ENCODE measurements at places on chromosomes 4 and X.

GRCh38 chr4:180060159-180060889 lies 2182.9 kb upstream of the TENM3 start:
- DNase-seq = no peak

GRCh38 chr4:171430495-171430894 lies 382.7 kb upstream of the GALNTL6 start:
- DNase-seq = no peak

- no peak for DNase-seq
Observed at GRCh38 chrX:19347916-19348315, 4.2 kb downstream of the PDHA1 start.

GRCh38 chr4:172601195-172601594 lies 567.4 kb upstream of the GALNT7 start:
- no peak for DNase-seq

DNA sequence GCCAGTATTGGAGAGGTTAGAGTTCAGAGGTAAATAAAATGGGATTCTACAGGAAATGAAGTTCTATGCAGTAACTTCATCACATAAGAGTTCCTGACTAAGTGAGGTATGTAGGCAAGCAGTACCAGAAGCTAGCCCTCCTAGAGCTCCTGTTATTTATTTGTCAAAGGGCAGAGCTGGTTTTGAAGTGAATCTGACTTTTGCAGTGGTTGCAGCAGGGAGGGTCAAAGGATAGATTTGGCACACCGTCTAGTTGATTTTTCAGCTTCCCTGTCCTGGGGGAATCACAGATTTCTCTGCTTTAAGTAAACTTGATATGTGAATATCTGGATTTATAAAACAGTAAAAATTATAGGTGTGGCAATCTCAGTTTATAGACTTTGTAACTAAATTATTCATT lies 130.7 kb downstream of the IL1RAPL2 start:
- no peak for DNase-seq

DNA sequence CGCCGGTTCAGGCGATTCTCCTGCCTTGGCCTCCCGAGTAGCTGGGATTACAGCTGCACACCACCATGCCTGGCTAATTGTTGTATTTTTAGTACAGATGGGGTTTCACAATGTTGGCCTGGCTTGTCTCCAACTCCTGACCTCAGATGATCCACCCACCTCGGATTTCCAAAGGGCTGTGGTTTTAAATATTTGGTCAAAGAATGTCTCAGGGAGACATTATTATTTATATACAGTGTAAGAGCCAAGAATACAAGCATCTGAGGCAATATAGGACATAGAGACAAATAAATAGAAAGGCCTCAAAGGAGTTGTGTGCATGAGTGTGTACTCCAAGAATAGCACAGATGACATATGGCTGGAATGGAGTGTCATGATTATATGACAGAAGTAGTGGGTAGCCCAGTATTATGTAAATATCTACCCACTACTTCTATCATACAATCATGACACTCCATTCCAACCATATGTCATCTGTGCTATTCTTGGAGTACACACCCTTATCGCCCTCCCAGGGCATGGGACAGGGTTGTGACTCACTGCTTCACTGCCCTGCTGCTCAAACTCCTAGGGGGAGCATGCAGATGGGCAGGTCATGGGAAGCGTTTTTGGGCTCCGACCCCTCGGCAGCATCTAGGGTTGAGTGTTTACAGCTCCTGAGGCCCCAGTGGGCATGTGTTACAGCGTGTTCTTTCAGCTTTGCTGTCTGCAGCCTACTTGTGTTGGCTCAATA lies 1649.8 kb upstream of the PCDH10 start:
- DNase-seq = peak; percentile 29

- DNase-seq = no peak
Observed at GRCh38 chr4:113884655-113885054, 94.8 kb downstream of the ARSJ start.

- no peak for DNase-seq
Observed at GRCh38 chr4:37757761-37758160, 68.7 kb upstream of the PGM2 start.

- DNase-seq = no peak
Observed at GRCh38 chrX:526295-527224, 104.0 kb upstream of the SHOX start.

DNA sequence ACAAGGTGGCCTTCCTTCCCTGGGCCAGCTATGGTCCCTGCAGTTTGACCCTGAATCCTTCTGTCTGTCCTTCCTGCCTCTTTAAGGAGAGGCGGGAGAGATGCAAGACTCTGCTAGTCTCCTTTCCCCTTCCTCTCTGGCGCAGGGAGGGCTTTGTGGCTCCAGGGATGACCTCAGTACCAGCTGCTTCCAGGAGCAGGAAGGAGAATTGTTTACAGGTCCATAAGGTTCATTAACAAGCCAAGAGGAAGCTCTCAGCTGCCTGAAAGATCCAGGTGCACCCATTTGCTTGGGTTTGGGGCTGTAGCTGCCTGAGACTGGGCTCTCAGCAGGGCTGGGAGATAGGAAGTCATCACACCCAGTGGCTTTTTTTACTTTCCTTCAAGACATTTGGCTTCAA lies 4.0 kb upstream of the FATE1 start:
- DNase-seq = no peak

DNA sequence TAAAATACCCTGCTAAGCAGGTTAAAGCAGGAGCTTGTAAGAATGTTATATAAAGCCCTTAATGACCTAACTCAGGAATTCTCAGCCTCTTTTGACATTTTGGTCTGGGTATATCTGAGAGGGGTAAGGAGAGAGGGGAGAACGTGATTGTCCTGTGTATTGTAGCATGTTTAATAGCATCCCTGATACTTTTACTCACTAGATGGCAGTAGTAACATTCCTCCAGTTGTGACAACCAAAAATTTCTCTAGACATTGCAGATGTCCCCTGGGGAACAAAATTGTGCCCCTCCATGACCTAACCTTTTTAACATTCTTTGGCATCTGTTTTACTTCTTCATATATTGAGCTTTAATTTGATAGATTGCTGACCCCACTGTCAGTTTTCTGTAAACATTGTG lies 17.9 kb downstream of the SMARCA5 start:
- no peak for DNase-seq

- no peak for DNase-seq
Observed at GRCh38 chrX:141164406-141164805, 12.5 kb downstream of the LDOC1 start.

DNA sequence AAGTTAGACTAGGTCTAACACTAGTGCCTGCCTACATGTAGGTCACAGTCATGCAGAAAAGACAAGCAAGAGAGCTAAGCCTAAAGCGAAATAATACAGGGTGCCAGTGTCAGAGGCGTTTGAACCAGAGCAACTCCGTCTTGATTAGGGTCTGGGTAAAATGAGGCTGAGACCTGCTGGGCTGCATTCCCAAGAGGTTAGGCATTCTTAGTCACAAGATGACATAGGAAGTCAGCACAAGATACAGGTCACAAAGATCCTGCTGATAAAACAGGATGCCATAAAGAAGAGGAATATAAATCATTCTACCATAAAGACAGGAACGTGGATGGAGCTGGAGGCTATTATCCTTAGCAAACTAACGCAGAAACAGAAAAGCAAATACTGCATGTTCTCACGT lies 120.9 kb downstream of the BEND2 start:
- no peak for DNase-seq

GRCh38 chrX:70434352-70434866 lies 10.2 kb upstream of the DLG3 start:
- peak; percentile 60 for DNase-seq

- DNase-seq = no peak
Observed at GRCh38 chr4:146514651-146515357, 6.9 kb downstream of the SLC10A7 start.

DNA sequence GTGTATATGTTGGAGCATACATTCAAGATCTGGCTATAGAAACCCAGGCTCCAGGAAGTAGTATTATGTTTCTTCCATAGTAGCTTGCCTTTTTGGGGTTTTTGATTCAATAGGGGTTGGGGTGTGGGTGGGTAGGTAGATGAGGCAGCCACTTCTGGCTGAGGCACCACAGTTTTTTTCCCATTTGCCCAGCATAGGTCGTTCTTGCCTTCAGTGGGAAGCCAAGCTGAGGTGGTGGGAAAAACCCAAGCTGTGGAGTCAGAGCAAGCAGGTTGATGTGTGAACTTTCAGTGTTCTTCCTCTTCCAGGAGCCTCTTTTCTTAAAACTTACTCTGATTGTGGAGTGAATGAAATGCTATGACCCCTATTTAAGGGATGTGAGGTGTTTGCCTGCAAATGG lies 67.0 kb upstream of the RPS6KA3 start:
- no peak for DNase-seq

GRCh38 chr4:152972821-152973628 lies 36.9 kb downstream of the FHDC1 start:
- DNase-seq = peak; percentile 92

GRCh38 chr4:179880756-179881155 lies 2362.4 kb upstream of the TENM3 start:
- no peak for DNase-seq

- no peak for DNase-seq
Observed at GRCh38 chr4:44623676-44624075, 27.7 kb downstream of the YIPF7 start.

DNA sequence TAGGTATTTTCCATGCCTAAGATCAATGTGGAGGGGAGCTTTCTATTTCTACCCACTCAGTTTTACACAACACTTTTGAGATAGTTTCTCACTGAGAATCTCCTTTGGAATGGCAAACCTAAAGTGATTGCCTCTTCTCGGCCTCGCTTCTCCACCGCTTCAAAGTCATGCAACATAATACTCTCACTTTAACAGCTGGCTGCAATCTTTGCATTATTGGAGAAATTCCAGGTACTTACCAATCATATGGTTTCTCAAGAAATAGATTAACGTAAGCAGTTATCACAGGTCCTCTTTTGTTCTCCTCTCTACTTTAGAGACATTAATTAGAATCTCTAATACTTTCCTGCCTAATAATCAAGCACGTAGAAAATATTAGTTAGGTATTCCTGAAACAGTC lies 3.7 kb upstream of the IL13RA2 start:
- DNase-seq = no peak

GRCh38 chr4:174522183-174523024 lies at the start of gene HPGD:
TSS of gene HPGD (minus strand) at chr4:174522488. CDS start at chr4:174522451, 37 bp downstream.
- no peak for DNase-seq

DNA sequence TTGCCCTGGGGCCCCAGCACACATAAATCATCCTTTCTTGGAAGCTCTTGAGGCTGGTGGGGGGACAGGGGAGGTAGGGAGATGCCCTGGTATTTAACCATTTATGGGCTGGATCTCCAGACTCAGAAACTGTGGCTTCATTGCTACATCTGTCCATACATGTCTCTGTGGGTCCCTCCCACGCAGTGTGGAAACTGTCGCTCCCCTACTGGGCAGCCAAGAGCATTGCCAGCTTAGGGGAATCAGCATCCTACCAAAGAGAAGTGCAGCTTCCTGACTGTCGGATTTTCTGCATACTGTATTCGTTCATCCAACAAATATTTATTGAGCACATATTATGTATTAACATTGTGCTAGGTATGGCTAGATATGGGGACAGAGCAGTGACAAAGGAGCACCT lies 3.7 kb downstream of the GRIPAP1 start:
- no peak for DNase-seq

- no peak for DNase-seq
Observed at GRCh38 chr4:2396781-2397368, 21.6 kb downstream of the ZFYVE28 start.

DNA sequence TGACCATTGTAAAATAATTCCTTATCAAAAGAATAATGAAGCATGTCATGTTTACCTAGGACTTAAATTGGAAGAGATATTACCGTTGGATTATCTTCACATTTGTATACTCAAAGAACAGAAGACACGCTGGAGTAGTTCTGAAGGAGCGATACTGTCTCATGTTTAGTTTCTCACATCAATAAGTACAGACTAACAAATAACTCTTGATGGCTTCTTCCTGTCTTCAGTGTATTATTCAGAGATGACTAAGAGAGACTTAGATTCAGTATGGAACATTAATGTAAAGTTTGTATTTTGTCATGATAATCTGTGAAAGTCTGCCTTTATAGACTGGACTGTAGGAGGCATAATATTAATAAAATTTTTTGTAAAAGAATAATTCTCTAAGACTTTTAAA lies 72.7 kb downstream of the SPRY1 start:
- no peak for DNase-seq

GRCh38 chr4:143390764-143391163 lies 54.1 kb downstream of the GAB1 start:
- DNase-seq = no peak

DNA sequence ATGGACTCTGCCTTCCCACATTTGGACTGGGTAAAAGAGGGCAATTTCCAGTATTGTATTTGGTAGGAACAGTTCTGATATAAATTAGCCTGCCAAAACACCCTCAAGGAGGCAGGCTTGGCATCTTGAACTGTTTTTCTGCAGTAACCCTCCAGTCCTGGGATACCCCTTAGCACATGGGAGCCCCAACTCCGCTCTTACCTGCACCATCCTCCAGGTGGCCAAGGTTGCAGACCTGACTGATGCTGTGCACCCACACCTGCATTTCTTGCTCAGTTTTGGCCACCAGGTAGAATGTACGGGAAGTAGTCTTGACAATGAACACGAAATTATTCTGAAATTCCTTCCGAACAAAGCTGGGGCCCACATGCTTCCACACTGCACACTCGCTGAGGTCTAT lies 35.1 kb downstream of the GAB3 start:
- no peak for DNase-seq

DNA sequence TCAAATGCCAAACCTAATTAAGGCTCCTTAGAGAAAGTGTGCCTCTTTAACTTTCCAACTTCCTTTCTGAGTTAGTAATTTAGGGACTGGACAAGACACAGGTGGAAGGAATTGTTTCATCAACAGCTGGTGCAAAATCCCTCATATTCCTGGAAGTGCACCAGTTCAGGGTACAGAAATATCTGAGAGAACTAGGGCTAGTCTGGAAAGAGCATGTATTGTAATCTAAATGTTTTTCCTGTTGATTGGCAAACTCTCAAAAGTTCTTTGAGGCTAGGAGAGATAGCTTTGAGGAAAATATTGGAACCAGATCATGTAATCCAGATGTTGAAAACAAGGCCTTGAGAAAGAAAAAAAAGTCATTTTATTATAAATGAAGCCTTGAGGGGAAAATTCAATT lies 98.1 kb upstream of the C1GALT1C1 start:
- no peak for DNase-seq

DNA sequence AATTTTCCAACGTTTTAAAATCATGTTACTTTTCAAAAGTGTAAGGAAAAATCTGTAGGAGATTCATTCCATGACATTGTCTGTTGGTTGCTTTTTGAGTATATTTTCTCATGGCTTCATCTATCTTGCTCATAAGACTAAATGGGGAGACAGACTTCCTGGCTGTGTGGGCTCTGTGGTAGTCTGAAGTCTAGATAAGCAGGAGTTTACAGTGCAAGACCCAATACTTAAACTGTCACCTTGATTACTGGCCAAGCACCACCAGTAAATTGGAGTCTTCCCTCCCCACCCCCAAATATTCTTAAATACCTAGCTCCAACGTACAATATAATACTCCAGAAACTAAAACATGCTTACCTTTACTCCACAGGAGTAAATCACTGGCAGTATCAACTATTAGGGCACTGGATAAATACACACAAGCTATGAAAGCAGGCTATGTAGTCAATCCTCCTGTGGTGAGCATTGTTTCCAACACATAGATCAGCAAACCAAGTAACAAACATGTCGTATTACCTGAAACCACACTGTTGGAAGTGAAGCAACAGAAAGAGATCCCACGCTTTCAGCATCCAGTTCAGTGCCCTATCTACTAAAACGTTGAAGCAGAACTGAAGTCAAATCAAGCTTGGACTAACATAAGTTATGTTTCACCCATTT lies 6.2 kb downstream of the HNRNPD start:
- no peak for DNase-seq

Measured in stromal cell of bone marrow (primary cell).